ENCODE measurements at places on chromosomes 16 and 17.

DNA sequence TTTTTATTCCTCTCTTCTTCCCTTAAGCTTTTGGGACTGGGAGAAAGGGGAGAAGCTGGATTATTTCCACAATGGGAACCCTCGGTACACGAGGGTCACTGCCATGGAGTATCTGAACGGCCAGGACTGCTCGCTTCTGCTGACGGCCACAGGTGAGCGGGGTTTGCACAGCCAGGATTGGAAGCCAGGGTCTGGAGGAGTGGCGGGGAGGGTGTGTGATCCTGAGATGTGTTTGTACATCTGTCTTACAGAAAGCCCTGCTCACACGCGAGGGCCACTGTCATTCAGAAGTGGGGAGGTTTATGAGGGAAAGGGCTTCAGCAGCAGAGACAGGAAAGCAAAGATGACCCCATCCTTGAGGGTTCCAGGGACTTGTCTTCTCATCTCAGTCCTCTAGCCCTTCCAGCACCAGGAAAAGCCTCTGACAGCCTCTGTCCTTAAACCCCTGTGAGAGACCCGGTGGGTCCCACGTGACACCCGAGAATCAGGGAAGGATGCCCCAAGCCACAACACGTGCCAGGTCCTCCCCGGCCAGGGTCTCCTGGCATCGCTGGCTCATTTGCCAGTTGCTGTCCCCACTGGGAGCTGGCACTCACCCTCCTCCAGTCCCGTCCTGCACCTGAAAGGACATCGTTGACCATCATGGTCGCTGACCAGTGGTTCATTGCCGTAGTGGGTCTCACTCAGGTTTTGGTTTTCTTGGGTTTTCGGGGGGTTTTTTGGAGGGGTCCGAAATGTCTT is 44.3 kb upstream of the CHMP6 start:
- no peak for DNase-seq

DNA sequence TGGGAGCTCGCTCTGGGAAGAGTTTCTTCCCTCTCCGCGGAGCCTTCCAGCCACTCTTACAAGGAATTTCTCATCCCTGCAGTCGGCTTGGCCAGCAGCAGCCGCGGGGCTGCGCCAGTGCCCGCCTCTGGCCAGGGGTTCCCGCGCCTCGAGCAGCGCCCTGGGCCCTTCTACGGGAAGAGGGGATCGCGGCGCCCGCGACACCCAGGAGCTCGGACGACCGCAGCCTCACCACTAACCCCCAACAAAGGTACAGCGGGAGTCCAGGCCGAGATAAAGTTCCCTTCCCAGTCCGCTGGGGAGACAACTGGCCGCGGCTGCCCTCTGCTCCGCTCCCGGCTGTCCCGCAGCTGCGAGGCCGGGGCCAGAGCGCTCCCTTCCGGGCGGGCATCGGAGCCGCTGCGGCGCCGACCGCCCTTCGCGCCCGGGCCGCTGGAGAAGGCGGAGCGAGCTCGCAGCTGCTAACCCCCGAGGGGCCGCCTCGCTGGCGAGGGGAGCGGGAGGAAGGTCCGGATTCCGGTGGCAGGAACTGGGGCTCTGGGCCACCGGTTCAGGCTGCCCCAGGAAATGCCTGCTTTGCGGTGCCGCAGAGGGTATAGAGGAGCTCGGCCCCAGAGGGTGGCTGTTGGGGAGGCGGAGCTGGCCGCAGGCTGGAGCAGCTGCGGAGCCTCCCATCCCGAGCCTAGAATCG is 3.6 kb upstream of the HS3ST3B1 start:
- DNase-seq = peak; percentile 52

GRCh38 chr17:80625627-80626026 is 81.0 kb downstream of the RPTOR start:
- no peak for DNase-seq

DNA sequence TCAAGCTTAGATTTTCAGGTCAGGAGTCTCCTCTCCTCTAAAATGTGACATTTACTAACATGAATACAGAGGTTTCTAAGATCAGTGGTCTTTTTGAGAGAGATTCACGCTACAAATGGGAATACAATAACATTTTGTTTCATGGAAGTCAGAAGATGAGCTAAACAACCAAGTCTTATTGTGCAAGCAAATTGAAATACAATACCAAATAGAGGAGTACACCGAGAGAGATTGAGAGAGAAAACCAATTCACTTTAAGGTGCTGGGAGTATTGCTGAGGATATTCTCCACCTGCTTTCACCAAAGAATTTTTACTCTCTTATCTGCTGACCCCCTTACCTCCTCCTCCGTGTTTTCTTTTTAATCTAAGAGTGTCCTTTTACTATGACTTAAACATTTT is 11.5 kb downstream of the VEZF1 start:
- DNase-seq = no peak

DNA sequence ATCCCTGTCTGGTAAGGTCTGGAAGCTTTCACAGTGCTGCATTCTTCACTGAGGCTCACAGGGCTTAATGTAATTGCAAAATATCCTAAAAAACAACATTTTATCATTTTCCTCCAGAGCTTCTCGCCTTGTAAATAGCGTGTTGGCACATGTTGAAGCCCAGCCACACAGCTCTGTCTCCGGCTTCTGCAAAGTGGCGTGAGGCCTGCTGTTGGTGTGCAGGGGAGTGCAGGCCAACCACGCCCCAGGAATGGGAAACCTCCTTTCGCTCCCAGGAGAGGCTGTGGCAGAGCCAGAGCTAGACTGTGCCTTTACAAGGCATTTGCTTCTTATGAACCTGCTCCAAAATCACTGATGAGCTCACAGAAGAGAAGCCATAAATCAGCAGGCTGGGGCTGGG is 248.2 kb upstream of the MAF start:
- DNase-seq = no peak

DNA sequence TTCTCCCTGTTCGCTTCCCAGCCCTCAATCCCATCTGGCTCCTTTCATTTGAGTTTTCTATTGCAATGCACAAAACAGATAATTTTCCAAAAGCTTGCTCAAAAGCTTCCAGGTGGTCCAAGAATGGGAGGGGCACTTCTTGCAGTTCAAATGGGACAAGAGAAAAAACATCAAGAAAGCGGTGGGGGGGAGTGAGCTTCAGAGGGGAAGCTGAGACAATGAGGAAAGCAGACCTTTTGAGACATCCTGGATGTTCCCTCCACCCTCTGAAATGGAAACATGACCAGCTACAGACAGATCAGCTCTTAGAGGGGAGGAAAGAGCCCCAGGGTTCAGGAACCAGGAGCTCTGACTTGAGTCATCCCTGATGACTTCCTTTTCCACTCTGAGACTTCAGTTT is 368.2 kb downstream of the SLC39A11 start:
- no peak for DNase-seq

All from activated CD8-positive, alpha-beta memory T cell treated with anti-CD3 and anti-CD28 coated beads, Interleukin-2, amount 10 ng/mL, durations not matched to agents 7 days and 5 days (primary cell).